ENCODE measurements at places on chromosomes 13 and 19.
A peak's percentile ranks its signal among the peaks of the same experiment; 100 is the strongest.

- DNase-seq = no peak
Observed at GRCh38 chr13:86051134-86052103, 252.2 kb upstream of the SLITRK6 start.

DNA sequence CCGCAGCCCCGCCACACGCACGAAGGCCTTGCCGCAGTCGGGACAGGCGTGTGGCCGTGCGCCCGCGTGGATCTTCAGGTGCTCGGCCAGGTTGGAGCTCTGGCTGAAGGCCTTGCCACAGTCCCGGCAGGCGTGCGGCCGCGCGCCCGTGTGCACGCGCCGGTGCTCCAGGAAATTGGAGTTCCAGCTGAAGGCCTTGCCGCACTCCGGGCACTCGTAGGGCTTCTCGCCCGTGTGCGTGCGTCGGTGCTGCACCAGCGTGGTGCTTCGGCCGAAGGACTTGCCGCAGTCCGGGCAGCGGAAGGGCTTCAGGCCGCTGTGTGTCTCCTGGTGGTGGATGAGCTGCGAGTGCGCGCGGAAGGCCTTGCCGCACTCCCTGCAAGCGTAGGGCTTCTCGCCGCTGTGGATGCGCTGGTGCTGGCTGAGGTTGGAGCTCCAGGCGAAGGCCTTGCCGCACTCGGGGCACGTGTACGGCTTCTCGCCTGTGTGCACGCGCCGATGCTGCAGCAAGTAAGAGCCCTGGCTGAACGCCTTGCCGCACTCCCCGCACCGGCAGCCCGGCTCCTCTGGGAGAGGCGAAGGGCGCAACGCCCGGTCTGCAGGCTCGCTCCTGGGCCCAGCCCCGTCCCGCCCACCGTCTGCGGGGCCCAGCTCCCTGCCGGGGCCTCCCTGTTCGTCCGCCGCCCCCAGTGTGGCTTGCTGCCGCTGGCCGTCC lies 3.6 kb upstream of the A1BG start:
- no peak for DNase-seq

DNA sequence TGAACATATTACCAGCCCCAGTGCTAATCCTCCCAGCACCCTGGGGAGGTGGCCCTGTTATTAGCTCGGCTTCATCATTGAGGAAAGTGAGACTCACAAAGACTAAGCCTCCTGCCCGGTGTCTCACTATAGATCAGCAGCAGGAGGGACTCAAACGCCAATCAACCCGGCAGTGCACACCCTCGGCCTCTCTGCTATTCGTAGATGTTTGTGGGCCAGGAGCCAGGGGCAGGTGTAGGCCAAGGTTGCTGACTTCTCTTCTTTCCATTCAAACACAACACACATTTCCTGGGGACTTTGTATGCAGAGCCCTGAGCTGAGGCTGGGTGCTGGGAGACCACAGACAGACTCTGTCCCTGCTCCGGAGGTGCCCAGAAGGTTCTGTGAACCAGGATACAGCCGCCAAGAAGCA lies 9.4 kb upstream of the SBK3 start:
- DNase-seq = peak; percentile 43

- no peak for DNase-seq
Observed at GRCh38 chr13:66703597-66703996, 526.5 kb downstream of the PCDH9 start.

- no peak for DNase-seq
Observed at GRCh38 chr13:99741960-99742359, 229.6 kb downstream of the ZIC5 start.

All from cerebellar cortex (tissue), 1 donor.